NCI-H2081 (cell line): ENCODE measurements at places on chromosomes 6 and 20.

DNA sequence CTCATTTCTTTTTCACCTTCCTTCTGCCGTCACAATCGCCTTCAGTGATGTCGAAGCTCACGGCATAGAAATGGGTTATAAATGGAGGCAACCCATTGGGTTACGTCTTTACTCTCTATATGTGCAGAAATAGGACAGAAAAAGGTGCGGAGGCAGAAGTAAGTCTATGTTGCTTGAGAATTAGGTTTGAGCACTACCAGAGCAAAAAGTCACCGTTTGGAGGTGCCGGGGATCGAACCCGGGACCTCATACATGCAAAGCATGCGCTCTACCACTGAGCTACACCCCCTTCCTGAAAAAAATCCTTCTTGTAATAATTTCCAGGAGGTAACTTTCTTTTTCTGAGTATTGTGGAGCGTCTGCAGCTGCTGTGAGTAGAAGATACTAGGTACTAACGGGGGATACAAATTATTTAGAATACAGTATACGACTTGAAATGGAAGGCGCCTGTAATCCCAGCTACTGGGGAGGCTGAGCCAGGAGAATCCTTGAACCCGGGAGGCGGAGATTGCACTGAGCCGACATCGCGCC, 134.2 kb downstream of the TRIM27 start:
- DNase-seq = peak; percentile 41

- DNase-seq = no peak
Observed at GRCh38 chr6:102928109-102928508, 1534.6 kb downstream of the GRIK2 start.

GRCh38 chr20:43472671-43473380, 15.1 kb downstream of the SRSF6 start:
- no peak for DNase-seq

- DNase-seq = peak; percentile 86
Observed at GRCh38 chr6:36985808-36986703, at the start of gene MTCH1. TSS of gene MTCH1 (minus strand) at chr6:36986196. CDS start at chr6:36986173, 23 bp downstream.

GRCh38 chr6:120805276-120805675, 529.0 kb downstream of the TBC1D32 start:
- no peak for DNase-seq

- no peak for DNase-seq
Observed at GRCh38 chr6:107917451-107918375, 40.3 kb downstream of the SEC63 start.

DNA sequence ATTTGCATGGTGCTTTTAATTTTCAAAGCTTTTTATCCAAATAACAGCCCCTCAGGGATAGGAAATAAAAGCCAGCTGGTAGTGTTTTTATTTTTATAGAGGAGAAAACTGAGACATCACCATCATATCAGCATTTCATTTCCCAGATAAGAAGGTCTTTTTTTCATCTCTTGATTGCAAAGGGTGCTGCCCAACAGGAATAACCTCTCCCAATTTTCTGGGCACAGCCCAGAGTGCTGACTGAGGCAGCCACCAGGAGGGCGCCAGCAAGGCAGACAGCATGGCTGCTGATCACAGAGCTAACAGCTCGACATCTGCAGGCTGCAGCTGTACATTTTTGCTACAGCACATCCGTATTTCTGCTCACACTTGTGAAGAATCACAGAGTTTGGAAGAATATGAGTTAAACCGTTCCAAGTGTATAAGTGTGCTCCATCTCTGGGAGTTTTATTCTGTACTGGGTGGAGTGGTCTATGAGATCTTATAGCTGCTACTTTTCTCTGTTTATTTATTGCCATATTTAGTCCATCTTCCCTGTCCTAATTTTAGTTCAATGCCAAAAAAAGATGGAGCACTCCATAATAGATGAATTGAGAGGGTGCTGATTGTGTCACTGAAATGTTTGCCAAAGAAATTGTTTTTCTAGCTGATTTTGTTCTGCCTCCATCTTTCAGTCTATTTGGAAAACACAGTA, 85.5 kb upstream of the C20orf144 start:
- DNase-seq = peak; percentile 46

GRCh38 chr6:169961772-169962561, 210.5 kb downstream of the ERMARD start:
- DNase-seq = no peak

GRCh38 chr20:58466729-58467571, 48.2 kb downstream of the APCDD1L start:
- no peak for DNase-seq

DNA sequence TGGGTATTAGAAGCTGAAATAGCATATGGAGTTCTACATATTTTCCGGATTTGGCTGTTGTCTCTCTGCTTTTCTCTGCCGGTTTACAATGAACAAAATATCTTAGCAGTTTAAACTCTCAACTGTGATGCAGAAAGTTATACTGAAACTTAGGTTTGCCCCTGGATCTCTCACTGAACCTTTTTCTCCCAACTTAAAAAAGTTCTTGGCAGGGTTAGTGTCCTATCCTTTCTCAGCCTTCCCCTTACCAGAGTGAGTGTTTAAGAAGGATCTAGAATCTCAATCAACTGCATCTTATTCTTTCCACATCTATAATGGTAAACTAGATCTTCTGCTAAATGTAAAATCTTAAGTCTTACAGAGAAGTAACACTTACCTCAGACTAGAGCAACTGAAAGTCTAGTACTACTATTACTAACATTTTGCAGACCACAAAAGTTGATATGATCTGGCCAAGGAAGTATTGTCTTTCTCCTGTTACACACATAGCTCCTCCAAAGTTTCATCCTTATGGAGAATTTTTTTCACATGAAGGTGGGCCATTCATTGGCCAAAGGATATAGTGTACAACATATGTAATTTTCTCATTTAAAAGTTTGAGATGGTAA, 392.3 kb upstream of the RUNX2 start:
- no peak for DNase-seq

DNA sequence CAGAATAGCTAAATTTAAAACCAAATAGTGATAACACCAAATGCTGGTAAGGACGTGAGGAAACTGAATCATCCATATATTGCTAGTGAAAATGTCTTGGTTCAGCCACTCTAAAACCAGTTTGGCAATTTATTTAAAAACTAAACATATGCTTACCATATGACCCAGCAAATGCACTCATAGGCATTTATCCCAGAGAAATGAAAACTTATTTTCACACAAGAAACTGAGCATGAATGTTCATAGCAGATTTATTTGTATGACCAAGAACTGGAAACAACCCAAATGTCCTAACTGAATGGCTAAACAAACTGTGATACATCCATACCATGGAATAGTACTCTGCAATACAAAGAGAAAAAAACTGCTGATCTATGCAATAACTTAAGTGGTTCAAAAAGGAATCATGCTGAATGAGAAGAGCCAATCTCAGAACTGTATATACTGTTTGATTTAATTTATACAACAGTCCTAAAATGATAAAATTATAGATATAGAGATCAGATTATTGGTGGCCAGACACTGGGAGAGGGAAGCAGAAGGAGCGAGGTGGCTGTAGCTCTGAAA, 115.6 kb upstream of the ADGRF1 start:
- DNase-seq = no peak

DNA sequence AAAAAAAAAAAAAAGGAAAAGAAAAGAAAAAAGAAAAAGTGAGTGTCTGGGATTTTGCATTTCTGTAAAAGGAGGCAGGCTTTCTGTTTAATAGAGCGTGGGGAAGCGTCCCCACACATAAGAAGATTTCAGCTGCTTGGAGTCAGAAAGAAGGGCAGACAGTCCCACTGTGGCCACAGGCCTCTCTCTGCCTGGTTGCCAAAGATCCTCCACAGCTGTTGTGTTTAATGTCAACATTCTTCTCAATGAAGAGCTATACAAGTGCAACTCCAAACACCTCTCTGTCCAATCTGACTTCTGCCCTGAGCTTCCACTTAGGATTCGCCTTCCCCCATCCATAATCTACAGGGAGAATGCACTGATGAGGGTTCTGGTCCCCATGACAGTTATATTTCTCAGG, 64.3 kb upstream of the MLN start:
- no peak for DNase-seq

- DNase-seq = no peak
Observed at GRCh38 chr6:137776786-137777686, 90.0 kb upstream of the TNFAIP3 start.
